ENCODE measurements at places on chromosomes 1 and 21. TPM values are rescaled to one million over a fixed set of nuclear protein-coding genes. Genes with fewer than 3 reads are reported as not detected.
A peak's percentile ranks its signal among the peaks of the same experiment; 100 is the strongest.

DNA sequence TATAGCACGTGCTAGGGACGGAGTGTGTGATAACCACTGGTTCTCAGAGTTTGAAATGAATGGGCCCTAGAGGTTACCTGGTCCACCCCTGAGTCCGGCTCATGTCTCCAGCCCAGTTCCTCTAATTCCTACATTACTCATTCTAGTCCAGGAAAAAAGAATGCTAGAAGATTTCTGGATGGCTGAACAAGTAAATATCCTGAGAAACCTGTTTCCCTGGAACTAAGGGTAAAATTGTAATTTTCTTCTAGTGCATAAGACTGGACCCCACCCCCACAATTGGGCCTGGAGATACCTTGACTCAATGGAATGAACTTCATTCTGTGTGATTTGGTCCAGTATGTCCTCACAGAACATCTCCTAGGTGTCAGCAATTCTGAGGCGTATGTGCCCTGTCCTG is 208.4 kb downstream of the TRABD2B start:
- ATAC-seq: no peak

GRCh38 chr1:94273111-94273510 is 35.7 kb upstream of the ARHGAP29 start:
- no peak for ATAC-seq

DNA sequence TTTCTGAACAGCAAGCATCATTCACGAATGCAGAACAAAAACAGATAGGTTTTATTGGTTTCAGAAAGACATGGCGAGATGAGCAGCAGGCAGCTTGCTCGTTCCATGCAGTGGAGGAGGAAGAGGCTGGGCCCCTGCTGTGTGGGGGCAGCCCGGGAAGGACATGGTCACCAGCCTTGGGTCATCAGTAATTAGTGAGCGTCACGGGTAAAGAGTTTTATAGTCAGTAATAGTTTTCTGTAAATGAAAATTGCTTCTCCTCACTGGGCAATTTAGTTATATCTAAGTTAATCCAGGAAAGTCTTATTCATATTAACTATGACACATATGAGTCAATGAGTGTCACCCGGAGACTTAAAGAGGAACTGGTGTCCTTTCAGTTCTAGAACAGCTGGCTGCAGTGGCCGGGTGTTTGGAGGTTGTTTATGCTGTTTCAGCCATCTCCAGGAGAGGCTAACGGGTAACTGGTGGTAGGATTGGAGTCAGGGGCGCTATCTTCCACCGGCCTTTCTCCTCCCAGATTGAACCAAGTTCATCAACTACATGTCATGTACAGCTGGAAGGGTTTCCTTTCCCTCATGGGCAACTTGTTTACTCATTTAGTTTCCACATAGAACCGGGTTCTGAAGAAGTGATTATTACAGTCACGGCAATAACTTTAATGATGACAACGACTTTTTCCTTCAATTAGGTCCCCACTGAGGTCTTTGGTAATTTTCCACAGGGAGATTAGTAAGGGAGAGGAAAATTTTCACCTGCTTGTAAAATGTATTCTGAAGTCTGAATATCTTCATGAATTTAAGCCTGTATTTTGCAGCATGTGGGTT is 34.6 kb upstream of the SLC45A1 start:
- no peak for ATAC-seq

The TSPAN1 gene
- not detected for total RNA-seq

GRCh38 chr1:191065346-191065745 is 587.7 kb upstream of the BRINP3 start:
- ATAC-seq: no peak

- peak; percentile 11 for ATAC-seq
Measured at GRCh38 chr1:111989531-111990025, at the start of gene KCND3. TSS of gene KCND3 (minus strand) at chr1:111989668.

The F13B gene
- not detected for total RNA-seq

The IL24 gene
- total RNA-seq: 0.19 TPM

GRCh38 chr1:47805018-47805417 is 192.2 kb downstream of the TRABD2B start:
- no peak for ATAC-seq

- ATAC-seq: peak; percentile 78
Measured at GRCh38 chr1:44646261-44647110, 27.8 kb downstream of the TMEM53 start.

The SLC30A2 gene
- total RNA-seq: 0.82 TPM

GRCh38 chr1:170360601-170361000 is 171.4 kb upstream of the GORAB start:
- ATAC-seq: no peak

DNA sequence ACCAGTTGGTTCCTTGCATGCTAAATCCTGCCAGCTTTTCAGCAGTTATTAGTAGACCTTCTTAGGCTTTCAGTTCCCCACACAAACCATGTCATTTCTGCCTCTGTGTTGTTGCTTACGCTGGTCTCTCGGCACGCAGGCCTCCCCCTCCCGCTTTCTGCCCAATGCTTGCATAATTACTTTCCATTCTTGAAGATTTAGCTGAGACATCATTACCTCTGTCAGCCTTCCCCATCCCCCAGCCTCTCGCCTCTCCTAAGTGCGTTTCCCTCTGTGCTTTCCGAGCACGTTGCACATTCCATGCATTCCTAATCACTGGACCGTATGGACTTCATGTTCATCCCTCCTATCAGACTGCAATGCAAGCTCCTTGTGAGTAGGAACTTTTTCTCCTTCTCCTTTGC is 26.8 kb downstream of the TSHB start:
- peak; percentile 73 for ATAC-seq

The LAD1 gene
- total RNA-seq: 0.50 TPM

DNA sequence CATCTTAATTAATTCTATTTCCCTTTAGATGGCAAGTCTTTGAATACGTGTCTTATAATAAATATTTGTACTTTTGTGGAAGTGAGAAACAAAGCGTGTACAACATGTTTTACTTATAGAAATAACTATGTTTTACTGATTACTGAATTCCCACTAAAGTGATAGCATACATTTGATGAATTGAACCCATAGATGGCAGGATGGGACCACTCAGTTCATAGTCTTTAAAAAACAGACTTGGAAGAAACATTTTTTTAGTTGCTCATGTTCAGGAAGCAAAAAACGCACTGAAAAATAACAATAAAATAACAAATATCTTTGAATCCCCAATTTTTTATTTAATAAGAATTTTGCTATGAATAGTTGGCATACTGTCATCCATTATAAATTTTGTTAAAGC is 507.1 kb upstream of the ZRANB2 start:
- ATAC-seq: peak; percentile 34

DNA sequence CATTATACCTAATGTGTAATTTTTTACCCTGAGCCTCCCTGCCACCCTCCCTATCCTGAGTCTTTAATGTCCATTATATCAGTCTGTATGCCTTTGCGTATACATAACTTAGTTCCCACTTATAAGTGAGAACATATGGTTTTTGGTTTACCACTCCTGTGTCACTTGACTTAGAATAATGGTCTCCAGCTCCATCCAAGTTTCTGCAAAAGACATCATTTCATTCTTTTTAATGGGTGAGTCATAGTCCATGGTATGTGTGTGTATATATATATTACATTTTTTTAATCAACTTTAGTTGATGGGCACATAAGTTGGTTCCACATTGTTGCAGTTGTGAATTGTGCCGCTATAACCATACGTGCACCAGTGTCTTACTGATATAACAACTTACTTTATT is 477.1 kb upstream of the NEGR1 start:
- no peak for ATAC-seq

GRCh38 chr1:26372039-26372438 is 511 bp downstream of the ZNF683 start:
- ATAC-seq: no peak

- peak; percentile 34 for ATAC-seq
Measured at GRCh38 chr1:62425041-62425440, 11.8 kb upstream of the USP1 start.

The PALMD gene
- 2.1 TPM for total RNA-seq

DNA sequence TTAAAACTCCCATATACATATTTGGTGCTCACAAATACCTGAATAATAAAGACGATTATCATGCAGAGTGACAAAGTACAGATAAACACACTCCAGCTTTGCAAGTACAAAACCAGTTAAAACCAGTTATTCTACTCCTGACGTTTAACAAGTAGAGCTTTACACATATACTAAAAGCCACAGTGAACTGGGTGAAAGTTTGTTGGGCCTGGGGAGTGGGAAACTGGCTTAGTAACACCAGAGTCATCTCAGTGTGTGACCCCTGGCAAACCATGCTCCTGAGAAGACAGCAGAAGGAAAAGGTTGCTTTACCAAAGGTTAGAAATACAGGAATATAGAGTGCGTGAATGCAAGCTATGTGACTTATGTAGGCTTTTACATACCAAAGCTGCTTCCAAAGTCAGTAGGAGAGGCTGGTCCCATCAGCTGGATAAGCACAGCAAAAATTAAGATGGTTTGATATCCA is 148.1 kb downstream of the NRIP1 start:
- ATAC-seq: peak; percentile 58

- ATAC-seq: no peak
Measured at GRCh38 chr1:237358555-237358954, 316.6 kb downstream of the RYR2 start.

- peak; percentile 93 for ATAC-seq
Measured at GRCh38 chr1:56644919-56645676, at the start of gene PRKAA2. TSS of gene PRKAA2 (plus strand) at chr1:56645314. CDS start at chr1:56645388, 74 bp downstream.

The INSRR gene
- 0.14 TPM for total RNA-seq

DNA sequence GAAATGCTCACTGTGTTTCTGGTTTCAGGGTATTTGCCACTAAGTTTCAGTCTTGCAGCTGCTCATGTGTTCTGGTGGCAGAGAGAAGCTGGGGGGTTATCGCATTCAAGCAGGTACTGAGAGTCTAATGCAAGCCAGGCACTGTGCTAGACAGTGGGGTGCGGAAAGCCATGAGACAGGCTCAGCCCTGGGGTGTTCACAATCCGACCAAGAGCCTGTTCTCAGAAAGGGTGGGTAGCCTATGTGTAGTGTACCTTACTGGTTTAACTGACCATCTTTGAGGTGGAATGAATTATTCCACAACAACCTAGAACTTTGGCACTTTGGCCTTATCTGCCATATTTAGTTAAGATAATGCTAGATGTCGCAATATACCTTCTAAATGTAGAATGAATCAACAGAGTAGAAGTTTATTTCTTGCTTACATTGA is 55.3 kb upstream of the ROR1 start:
- no peak for ATAC-seq

The CSTB gene
- 32.4 TPM for total RNA-seq

- ATAC-seq: no peak
Measured at GRCh38 chr1:119885903-119886783, 10.2 kb downstream of the ADAM30 start.

- ATAC-seq: no peak
Measured at GRCh38 chr1:58983162-58983561, 199.3 kb upstream of the JUN start.

DNA sequence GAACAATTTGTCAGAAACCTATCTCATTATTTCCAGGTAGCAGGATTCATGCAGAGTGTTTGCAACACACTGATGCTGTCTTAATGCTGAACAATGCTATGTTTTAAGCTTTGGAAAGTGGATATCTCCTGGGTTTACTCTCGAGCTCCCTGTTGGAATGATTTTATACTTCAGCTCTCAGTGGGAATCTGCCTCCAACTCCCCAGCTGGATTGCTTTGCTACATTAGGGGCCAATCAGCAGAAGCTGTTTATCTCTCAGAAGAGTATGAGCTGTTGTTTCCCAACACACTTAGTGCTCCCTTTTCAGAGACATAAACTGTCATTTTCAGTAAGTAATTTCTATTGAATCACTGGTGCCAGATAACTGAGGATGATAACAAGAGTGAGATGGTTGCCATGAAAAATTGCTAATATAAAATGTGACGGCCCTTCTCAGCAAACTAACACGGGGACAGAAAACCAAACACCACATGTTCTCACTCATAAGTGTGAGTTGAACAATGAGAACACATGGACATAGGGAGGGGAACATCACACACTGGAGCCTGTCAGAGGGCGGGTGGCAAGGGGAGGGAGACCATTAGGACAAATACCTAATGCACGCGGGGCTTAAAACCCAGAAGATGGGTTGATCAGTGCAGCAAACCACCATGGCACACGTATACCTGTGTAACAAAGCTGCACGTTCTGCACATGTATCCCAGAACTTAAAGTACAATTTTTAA is 265.9 kb upstream of the RUNX1 start:
- ATAC-seq: no peak

- ATAC-seq: no peak
Measured at GRCh38 chr1:197976368-197976767, 59.2 kb downstream of the LHX9 start.

GRCh38 chr1:185315445-185316071 is 1.5 kb downstream of the IVNS1ABP start:
- peak; percentile 1 for ATAC-seq

DNA sequence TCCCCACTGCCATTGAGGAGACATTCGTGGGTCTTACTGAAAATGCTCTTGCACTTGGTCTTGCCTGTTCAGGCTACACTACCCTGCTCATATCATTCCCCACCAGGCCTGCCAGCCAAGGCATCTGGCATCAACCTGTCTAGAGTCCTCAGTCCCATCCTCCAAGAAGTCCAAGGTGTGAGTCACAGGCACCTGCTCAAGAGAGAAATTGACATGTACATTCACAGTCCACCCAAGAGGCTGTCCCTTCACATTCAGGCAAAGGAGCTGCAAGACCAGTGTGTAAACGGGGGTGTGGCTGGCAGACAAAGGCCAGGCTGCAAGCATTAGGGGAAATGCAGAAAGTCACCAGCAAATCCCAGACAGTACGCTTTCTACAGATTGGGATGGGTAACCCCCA is 13.1 kb upstream of the PLA2G2C start:
- peak; percentile 41 for ATAC-seq

The PRMT2 gene
- total RNA-seq: 70.3 TPM

DNA sequence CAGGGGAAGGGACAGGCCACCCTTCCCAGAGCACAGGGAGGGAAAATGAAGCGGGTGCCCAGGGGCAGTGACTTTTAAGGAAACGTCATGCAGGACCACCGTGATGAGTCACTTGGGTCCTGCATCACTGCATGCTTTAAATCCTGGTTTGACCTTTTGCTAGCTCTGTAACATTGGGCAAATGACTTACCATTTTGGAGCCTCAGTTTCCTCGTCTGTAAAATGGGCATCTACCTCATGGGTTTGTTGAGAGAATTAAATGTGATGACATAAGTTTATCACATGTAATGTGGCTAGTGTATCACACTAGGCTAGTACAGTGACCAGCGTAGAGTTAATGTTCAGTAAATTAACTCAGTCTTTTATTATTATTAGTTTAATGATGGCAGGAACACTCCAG is 114.8 kb upstream of the IGSF21 start:
- no peak for ATAC-seq

DNA sequence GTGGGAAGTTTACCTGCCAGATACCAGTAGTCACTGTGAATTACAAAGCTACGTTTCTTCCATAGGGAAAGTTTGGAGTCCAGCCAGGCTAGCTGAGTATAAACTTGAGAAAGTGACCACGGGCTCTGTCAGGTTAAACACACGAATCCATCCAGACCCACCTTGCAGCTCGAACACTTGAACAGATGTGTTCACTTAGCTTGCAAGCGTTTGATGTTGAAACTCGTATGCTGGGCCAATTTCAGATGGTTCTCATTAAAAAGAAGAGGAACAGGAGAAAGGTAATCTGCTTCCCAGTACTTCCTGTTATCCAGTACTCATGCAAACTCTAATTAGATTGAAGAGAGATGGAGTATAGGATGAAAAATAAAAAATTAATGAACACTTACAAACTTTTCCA is 636.4 kb downstream of the SMYD3 start:
- ATAC-seq: no peak

GRCh38 chr21:34715518-34715917 is 46.7 kb downstream of the CLIC6 start:
- no peak for ATAC-seq

All from motor neuron (in vitro differentiated cells).